Osteoblast (primary cell): ENCODE measurements at places on chromosomes 6 and 20. TPM values are rescaled to one million over a fixed set of nuclear protein-coding genes. Genes with fewer than 3 reads are reported as not detected.

DNA sequence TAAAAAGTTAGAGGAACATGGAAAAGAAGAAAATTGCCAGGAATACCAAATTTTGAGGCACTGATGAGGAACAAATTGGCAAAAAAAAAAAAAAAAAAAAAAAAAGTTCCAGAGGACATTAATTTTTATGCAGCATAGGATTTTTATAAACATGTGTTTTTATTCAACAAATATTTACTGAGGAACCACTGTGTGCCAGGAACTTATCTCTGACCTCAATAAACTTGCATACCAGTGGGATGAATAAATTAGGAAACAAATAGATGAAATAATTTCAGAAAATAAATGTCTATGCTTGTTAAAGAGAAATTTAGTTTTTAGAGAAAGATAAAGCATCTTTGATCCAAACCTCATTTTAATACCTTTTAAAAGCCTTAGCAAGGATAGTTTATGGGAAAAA is 175.1 kb downstream of the PDE10A start:
- DNase-seq, result no peak

GRCh38 chr20:38198238-38198861 is 33.3 kb upstream of the TGM2 start:
- peak; percentile 89 for DNase-seq

GRCh38 chr20:36063916-36064657 is 90.5 kb upstream of the EPB41L1 start:
- DNase-seq, result peak; percentile 73

- DNase-seq, result no peak
These were observed 31.1 kb upstream of the RGS17 start for GRCh38 chr6:153162172-153162571.

- DNase-seq, result no peak
These were observed 878.6 kb upstream of the CITED2 start for GRCh38 chr6:140253096-140253495.

DNA sequence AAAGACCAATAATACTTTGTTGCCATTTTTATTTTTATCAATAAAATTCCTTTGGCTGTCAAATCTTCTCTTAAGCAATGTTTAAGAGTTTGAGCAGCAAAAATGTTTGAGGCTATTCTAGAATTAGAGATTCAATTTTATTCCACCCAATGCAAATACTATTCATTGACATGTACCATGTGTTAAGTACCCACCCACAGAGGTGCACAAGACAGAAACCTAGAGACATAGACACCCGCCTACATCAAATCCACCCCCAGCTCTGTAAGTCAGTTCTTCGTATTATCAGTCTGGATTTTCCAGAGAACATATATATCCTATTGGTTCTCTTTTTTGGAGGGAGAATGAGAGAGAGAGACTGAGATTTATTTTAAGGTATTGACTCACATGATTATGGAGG is 463.7 kb downstream of the EPM2A start:
- DNase-seq, result no peak

GRCh38 chr6:93407186-93407585 is 12.2 kb downstream of the EPHA7 start:
- no peak for DNase-seq

The GPX5 gene
- total RNA-seq, result not detected in 2 replicates

The MAP7 gene
- total RNA-seq, result 1.4 and 1.8 TPM in 2 replicates

The OR12D3 gene
- not detected in 2 replicates for total RNA-seq

DNA sequence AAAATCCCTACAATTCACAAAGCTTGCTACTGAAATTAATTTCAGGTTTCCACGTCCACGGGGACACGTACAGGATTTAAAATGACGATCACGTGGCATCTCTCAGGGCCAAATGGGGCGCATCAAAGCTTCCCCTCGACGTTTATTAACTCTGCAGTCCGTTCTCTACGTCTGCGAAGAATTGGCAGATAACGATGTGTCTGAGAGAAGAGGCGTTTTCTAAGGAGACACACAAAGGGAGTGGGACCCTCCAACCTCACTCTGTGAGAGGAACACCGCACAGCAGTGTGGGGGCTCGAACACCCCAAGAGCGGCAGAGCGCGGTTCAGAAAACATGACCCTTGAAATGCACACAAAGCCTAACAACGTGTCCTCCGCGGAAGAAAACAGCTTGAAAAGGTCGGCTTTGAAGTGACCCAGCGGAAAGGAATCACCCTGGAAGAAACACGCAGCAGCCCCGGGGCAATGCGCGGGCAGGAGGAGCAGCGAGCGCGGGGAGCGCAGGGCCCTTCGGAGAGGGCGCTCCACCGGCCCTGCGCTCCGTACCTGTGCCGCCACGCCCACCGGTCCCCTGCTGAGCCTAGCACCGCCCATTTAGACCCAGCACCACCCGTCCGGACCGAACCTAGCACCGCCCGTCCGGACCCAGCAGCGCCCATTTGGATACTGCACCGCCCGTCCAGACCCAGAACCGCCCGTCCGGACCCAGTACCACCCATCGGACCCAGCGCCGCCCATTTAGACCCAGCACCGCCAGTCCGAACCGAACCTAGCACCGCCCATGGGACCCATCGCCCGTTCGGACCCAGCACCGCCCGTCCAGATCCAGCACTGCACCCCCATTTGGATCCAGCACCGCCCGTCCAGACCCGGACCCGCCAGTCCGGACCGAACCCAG is 1.1 kb upstream of the AFDN start:
- DNase-seq, result peak; percentile 94

The GJA1 gene
- 1,360 and 1,632 TPM in 2 replicates for total RNA-seq

DNA sequence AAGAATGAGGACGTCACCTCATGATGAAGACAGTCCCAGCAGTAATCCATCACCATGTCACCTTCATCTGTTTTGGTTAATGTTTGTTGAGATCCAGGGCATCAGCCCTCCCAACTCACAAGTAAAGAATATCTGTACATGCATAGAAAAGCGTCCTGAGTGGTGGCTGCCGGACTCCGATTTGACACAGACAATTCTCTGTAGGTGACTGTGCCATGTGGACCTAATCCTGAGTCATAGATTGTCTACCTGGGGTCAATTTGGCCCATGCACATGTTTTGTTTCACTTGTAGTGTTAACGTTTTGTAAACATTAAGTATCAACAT is 168.4 kb upstream of the UST start:
- no peak for DNase-seq

The RMND1 gene
- 55.7 and 56.5 TPM in 2 replicates for total RNA-seq

The SMOC2 gene
- 0.36 and 10.6 TPM in 2 replicates for total RNA-seq
